Mucosa of descending colon (tissue), 3 donors: ENCODE measurements at places on chromosomes 4 and X. TPM values are rescaled to one million over a fixed set of nuclear protein-coding genes. Genes with fewer than 3 reads are reported as not detected.

DNA sequence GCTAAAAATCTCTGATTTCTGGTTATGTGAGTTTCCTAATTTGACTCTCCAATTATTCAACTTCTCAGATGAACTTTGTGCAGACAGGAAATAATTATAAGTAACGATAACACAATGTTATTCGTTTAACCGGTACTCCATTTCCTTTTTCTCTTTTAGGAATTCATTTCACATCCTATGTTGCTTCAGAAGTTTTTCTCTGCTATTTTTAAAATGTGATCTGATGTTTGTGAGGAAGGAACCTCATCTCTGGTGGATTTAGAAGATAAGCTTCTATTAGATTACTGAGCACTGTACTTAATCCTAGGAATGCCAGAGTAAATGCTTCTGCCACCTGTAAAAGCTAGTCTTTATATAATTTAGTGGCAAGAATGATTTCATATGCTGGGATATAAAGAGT is 116.0 kb upstream of the ETNPPL start:
- no peak for DNase-seq

- no peak for DNase-seq
Measured at GRCh38 chr4:176400816-176401461, 81.2 kb downstream of the SPCS3 start.

GRCh38 chr4:145375416-145375815 is 106.2 kb upstream of the SMAD1 start:
- no peak for DNase-seq

GRCh38 chr4:111952688-111953087 is 192.6 kb upstream of the FAM241A start:
- DNase-seq = no peak

DNA sequence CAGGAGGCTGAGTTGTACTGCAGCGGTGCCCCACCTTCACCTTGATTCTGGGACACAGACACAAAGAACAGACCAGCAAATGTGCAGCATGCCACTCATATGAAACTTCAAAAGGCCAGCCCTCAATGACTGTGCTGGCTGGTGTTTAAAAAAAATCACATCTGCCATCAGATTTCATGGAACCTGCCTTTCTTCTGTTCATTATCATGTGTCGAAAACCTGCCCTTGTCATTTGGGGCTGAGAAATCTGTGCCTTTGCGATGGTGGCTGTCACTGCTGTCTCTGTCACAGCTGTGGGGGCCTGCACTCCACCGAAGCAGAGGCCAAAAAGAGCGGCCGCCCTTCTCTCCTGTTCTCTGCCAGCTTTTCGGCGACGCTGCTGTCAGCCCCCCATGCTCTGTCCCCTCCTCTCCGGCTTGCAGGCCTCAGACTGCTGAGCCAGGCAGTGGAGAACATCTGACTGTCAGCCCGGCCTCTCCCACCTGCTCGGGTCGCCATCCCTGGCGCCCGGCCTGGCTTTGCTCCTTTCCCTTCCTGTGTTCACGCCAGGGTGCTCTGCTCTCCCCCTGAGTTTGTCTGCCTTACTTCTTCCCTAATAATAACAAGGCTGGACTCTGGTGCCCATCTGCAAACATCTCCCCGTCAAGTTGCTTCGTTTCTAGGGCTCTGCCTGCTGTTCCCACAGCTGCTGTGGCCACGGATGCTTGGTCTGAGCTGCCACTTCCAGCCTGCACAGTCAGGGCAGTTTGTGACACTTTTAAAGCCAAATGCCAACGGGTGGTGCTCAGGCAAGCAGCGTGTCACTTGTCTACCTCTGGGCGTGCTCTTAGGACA is 355.2 kb downstream of the UNC5C start:
- DNase-seq = no peak

- peak; percentile 23 for DNase-seq
Measured at GRCh38 chr4:41143311-41144039, 70.9 kb downstream of the APBB2 start.

DNA sequence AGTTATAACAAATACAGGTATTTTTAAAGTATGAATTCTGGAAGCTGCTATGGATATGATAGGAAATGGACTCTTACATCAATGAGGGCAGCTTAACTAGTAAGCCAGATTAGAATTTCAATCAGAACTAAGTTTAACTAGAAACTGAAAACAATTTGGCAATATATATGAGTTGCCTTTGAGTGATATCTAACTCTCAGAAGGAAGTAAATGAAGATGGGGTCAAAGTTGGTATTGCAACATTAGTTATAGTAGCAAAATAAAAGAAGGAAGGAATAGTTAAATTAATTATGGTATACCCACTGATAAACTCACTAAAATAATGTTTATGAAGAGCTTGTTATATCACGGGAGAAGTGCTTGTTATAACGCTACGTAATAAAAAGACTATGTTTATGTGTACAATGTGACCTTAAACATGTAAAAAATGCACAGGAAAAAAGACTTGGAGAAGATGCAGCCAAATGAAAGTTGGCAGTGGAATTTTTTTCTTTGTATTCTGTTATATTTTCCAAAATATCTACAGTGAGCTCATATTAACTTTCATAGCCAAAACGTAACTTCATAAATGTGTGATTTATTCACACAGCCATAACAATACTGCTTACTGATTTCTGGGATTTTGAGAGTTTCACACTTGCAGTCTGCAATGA is 34.5 kb downstream of the PHKA2 start:
- no peak for DNase-seq

GRCh38 chrX:102863735-102864134 is 73.3 kb upstream of the RAB40AL start:
- DNase-seq = peak; percentile 67

DNA sequence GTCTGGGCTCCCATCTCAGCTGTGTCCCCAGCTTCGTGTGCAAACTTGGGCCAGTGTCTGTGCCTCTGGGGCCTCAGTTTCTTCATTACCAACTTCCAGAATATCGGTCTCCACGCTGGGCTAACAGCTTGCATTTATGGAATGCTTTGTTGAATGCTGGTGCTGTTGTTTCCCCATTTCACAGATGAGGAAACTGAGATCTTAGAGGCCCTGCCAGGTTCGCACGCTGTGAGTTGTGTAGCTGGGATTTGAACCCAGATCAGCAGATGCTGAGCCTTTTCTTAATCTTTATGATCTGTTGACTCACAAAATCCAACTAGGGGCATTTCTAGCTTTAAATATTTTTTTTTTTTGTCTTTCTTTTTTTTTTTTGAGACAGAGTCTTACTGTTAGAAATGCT is 101.5 kb upstream of the STX18 start:
- DNase-seq = no peak

DNA sequence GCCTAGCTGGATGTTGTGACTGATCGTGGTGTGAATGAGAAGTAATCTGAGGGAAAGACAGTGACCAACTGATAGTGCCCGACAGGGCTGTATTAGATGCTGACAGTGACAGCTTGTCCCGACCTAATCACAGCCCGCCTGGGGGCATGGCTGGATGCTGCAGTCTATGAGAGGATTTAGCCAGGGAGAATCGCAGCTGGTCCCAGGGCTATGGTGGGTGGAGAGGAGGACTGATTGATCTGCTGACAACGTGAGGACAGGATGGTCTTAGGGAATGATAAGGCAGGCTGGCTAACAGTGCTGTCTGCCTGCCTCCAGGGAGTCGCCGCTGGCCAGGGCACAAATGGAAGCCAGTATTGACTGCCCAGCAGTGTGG is 621 bp upstream of the SUV39H1 start:
- no peak for DNase-seq

UCHL1 gene
- total RNA-seq = 11.1 TPM

- DNase-seq = no peak
Measured at GRCh38 chr4:163237856-163238255, 71.2 kb upstream of the NAF1 start.

DNA sequence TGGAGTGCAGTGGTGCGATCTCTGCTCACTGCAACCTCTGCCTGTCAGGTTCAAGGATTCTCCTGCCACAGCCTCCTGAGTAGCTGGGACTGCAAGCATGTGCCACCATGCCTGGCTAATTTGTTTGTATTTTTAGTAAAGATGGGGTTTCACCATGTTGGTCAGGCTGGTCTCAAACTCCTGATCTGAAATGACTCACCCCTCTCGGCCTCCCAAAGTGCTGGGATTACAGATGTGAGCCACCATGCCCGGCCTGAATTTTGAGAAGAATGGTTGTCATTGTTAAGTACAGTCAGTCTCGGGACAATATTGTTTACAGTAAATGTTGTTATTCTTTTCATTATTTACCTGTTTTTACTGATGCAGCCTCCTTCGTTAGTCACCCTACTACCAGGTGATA is 1226.2 kb upstream of the TENM3 start:
- no peak for DNase-seq

DNA sequence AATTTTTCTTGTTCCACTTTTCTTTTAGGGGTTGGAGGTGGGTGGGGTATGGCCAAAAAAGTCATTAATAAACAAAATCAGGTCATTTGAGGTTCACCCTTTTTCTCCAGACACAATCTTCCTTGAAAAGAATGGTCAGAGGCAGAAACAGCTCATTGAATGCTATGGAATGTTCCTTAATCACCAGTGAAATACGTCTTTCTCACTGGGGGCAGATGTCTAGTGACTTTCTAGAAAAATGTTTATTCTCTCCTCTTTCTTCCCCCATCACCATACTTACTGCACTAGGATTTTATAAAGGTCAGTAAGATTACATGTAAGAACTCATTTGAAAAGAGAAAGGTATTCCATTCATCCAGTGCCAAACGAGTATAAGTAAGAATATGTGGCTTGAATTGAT is 44.5 kb downstream of the MGST2 start:
- no peak for DNase-seq

ZDHHC15 gene
- 1.9 TPM for total RNA-seq

CHRDL1 gene
- 101 TPM for total RNA-seq

- DNase-seq = no peak
Measured at GRCh38 chr4:78155616-78156105, 98.5 kb downstream of the FRAS1 start.

DNA sequence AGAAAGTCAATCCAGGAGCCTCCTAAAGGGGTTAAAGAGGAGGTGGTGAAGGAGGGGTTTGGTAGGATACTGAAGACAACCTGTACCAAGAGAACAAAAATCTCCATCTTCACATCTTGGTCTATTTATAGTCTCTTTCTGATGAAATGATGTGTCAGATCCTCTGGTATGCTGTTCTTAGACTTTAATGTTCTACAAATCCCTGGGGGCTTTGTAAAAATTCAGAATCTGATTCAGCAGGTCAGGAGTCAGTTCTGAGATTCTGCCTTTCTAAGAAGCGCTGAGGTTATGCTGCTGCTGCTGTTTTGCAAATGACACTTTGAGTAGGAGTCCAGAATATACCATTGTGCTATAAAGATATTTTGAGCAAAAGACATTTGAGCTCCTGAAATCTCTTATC is 172.9 kb upstream of the GLRA2 start:
- DNase-seq = no peak

ARR3 gene
- not detected for total RNA-seq

DCAF8L2 gene
- total RNA-seq = not detected

DNA sequence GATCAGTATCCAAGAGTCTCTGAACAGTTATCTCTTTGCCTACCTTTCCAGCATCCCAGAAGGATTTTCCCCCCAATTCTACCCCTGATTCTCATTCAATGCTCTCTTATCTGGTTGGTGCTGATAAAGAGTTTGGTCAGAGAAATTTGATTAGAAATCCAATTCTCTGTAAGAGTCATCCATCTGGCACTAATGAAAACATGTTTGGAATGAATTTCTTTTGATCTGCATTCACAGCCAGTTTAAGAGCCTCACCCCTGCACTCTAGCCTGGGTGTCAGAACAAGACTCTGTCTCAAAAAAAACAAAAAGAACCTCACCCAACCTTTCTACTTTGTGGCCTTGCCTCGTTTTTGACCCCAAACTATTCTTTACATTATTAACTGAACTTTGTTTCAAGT is 122.1 kb downstream of the MANBA start:
- DNase-seq = no peak

DNA sequence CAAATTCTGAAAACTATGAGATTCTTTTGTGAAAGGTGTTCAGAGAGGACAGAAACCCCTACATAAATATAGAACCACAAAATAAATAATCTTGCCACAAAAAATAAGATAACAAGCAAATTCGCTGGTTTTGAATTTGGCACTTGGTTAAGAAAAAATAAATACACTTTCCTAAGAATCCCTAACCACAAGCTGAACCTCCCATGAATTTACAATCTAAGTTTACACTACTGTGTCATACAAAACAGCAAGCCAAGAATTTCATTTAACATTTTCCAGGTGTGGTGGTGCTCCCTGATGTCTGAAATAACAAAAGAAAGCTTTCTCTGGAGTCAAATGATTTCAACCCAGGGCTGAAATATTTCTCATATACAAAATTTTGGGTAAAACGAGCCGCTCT is 121.0 kb downstream of the KCNIP4 start:
- no peak for DNase-seq

DNA sequence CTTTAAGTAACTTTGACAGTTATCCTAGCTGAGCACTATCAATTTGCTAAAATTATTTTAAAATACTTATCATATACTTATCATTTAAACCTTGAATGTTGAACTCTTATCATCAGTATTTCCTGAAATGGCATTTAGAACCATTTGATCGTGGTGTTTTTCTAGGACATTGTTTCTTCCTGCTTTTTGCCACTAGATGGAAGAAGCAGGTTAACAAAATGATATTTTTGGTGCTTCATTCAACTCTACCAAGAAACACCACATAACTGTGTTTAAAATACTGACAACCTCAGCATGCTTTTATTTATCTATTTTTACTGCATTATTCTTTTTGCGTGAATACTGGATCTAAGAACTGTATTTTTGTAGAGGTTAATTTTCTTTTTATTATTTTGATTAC is 44.6 kb downstream of the C4orf33 start:
- DNase-seq = no peak

KLB gene
- total RNA-seq = 1.0 TPM

- DNase-seq = no peak
Measured at GRCh38 chr4:163772238-163772637, 277.7 kb downstream of the TMA16 start.

DNA sequence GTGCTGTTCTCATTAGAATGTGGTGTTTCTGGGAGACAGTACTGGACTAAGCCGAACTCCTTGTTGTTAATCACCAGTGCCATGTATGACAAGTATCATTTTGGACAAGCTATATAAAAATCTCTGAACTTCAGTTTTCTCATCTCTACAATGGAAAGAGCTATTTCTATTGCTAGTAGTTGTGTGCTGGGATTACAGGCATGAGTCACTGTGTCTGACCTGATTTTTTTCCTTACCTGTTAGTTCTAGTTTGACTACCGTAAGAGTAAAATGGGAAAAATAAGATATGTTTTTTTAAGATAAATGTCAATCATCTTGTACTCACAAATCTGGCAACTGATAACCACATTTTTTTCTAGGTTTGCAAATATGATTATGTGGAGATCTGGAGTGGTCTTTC is 192.3 kb downstream of the TLL1 start:
- no peak for DNase-seq

- no peak for DNase-seq
Measured at GRCh38 chrX:146363919-146364318, 445.7 kb upstream of the CXorf51B start.
